Stimulated activated CD4-positive, alpha-beta T cell treated with anti-CD3 and anti-CD28 coated beads, Interleukin-15, amount 100 ng/mL, for 1 hour (primary cell): ENCODE measurements at places on chromosomes 11 and 22.
A peak's percentile ranks its signal among the peaks of the same experiment; 100 is the strongest.

GRCh38 chr11:8219257-8220021, 44.2 kb downstream of the LMO1 start:
- DNase-seq, result no peak

DNA sequence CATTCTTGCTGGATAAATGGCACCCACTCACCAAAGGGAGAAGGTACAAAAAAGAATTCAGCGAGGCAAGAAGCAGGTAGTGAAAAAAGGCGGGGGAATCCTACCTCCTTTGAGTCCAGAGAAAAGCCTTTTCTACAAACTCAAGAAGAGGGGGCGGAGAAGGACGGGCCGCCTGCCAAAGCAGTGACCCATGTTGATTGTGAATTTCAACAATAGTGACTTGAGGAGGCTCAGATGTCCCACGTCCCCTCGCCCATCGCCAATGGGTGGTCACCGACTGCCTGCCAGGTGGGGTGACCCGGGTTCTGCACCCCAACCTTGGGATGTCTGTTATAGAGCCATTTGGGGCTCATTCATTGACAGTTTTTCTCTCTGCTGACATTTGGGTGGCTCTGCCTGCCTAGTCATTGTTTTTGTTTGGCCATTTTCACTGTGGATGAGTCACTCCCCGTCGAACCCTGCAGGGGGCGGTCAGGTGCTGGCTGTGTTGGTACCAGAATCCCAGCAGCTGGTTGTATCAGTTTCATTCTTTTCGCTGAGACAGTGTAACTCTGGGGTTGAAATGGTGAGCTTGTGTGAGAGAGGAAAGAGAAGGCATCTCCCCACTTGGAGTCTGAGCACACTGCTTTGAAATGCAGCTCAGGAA, 163.4 kb upstream of the NCAM1 start:
- DNase-seq, result no peak

GRCh38 chr11:134033696-134034491, 35.0 kb upstream of the JAM3 start:
- DNase-seq, result peak; percentile 42

DNA sequence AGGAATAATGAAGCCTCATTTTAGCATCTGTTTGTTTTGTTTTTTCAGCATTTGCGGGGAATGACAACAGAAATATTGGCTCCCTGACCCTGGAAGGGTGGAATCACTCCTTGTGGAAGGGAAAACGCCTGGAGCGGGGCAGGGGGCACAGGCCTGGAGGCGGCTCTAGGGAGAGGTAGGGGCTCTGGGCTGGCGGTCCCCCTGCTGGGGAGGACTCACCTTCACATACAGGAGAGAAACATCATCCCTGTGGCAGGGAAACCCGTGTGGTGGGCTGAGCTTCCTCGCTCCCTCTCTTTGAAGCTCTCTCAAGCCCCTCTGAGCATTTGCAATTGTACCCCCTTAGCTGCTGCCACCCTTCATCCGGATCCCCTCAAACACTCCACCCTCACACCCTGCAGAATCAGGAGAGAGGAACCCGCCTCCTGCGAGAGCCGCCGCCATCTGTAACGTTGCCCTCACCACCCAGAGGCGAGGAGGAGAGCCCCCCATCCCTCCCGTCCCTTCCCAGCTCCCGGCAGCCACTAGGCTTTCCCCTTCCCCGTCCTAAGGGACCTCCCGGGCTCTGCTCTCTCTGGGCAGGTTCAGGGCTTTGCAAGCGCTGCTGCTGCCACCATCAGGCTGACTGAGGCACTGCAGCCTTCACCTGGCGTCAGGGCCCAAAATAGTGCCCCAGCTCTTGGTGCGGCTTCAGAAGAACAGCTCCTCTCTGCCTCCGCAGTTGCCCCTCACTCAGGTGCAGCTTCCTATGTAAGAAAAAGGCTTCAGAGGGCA, 10.4 kb downstream of the KIRREL3 start:
- DNase-seq, result peak; percentile 20

GRCh38 chr22:27431896-27432295, 369.7 kb downstream of the MN1 start:
- no peak for DNase-seq
